Lower lobe of right lung (tissue), 2 donors: ENCODE measurements at places on chromosomes 13 and 19.

DNA sequence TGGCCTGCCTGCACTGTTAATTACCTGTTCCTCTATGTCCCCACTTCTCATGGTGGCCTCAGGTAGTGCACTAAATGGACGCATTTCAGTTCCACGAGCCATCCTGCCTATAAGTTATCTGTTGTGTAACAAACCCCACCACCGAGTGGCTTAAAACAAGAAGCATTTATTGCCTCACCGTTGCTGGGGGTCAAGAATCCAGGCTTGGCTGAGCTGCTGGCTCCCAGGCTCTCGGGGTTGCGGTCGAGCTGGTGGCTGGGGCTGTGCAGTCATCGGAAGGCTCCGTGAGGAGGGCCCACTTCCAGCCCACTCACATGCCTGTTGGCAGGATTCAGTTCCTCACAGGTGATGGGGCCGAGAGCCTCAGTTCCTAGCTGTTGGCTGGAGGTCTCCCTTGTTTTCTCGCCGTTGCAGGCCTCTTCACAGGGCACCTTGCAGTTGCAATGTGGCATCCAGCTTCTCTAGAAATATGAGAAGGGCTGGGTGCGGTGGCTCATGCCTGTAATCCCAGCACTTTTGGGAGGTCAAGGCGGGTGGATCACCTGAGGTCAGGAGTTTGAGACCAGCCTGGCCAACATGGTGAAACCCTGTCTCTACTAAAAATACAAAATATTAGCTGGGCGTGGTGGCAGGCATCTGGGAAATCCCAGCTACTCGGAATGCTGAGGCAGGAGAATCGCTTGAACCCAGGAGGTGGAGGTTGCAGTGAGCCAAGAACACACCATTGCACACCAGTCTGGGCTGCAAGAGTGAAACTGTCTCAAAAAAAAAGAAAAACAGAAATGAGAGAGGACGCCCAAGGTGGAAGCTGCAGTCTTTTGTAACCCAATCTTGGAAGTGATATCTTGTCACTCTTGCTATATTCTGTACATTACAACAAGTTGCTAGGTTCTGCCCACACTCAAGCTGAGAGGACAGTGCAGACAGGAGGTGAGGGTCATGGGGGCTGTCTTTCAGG lies 6.5 kb upstream of the PTOV1 start:
- no peak for DNase-seq

- no peak for DNase-seq
Measured at GRCh38 chr19:1520203-1520780, 3.6 kb upstream of the PLK5 start.

DNA sequence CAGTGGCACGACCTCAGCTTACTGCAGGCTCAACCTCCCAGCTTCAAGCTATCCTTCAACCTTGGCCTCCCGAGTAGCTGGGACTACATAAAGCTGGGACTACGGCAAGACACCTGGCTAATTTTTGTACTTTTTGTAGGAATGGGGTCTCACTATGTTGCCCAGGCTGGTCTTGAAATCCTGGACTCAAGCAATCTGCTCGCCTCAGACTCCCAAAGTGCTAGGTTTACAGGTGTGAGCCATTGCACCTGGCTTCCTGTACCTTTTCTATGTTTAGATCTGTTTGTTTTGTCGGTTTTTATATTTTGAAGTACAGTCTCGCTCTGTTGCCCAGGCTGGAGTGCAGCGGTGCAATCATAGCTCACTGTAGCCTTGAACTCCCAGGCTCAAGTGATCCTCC lies 17.5 kb upstream of the TICAM1 start:
- DNase-seq: no peak

DNA sequence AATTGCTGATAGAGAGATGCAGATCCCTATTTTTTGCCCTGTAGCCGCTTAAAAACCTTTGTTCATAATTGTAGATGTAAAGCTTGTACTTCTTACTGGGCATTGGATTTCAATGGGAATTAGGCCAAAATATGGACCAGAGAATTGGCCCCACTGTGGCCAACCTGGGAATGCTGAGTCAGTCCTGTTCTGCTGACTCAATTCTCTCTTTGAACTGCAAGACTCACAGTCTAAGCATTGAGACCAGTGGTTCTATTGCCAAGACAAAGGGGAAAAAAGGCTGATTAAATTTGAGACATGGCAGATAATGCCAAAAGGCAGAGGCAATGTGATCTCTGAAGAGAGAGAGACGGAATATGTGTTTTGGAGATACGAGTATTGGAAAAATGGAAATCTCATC lies 72.5 kb upstream of the UBL3 start:
- no peak for DNase-seq

DNA sequence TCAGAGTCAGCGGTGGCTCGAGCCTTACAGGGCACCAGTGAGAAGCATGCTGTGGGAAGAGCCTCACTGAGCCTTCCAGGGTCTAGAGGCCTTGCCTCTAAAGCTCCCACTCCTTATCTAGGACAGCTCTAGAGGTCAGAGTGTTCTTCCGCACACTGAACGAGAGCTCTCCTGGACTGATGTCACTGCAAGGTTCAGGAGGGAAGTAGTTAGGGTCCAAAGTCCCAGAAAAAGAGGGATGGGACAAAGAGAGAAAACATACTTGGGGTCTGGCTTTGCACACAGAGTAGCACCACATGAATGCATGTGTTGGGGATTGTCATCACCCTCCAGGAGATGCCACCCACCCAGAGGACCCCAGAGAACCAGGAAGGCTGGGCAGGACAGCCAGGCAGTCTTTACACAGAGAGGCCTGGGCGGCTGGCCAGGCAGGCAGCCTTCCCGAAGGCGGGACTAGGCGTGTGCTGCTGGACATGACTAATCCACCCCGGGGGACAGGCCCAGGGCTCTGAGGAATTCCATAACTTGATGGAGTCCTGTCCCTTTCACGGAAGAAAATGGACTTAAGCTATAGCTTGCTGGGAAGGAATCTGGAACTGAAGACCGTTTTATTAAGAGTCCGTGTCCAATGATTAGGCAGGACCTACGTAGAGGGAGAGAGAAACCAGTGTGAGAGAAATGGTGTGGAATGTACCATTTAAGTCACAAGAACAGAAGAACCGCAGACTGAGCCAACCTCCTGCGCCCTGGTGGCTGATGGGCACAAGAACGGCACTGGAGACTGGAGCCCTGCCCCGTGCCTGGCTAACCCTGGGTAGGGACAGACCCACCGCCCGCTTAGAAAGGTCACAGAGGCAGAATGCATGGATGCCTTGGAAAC lies 16.6 kb upstream of the EPHX3 start:
- peak; percentile 64 for DNase-seq

GRCh38 chr13:101996954-101997353 lies 404.9 kb downstream of the FGF14 start:
- DNase-seq: no peak

DNA sequence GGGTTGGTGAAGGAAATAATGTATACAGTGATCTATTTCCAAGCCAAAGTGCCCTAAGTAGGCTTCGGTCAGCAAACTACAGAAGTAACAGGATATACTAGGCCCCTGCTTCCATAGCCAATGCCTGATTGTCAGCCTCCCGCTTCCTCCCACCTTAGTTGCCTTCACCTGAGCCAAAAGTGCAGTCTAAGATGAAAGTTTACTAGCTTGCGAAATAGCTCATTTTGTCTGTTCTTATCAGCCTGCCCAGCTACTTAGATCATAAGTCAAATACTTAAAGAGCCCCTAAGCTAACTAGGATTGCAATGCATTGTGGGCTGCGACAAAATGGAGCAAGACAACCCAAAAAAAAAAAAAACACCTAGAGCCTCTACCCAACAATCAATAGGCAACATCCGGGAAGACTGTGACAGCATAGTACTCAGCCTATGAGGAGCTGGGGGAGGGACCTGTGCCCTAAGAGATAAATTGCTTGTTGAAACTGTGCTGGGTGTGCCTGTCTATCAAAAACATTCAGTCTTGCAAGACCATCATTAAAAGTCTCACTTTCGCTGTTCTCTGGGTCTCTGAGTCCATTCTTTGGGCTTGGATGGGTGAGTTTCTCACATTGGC lies 454.7 kb upstream of the TSHZ3 start:
- no peak for DNase-seq

- peak; percentile 75 for DNase-seq
Measured at GRCh38 chr19:2602391-2603181, 99.9 kb downstream of the GNG7 start.

DNA sequence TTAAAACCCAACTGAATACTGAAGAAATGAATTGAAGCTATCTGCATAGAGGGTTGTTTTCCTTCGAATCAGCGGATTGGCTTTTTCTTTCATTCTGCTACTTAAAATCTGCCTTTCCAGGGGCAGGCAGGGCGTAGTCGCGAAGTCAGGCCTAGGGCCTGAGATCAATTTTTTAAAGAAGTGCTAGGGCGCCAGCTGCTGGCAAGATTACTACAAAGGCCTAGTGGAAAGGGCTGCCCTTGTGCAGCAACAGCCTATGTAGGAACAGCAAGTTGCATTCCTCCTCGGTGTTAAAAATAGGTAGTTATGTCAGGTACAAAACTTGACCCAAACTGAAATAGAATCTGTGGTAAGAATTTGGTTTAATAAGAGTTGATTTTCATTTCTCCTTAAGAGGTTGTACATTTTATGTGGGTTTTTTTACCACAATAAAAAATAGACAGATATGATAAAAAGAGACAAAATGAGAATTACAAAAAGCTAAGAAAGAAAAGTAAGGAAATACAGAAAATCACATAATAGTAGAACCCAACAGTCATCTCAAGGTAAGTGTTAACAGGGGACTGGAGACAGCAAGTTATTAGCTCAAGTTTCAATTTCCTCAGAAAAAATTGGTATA lies 9.5 kb upstream of the URAD start:
- no peak for DNase-seq

DNA sequence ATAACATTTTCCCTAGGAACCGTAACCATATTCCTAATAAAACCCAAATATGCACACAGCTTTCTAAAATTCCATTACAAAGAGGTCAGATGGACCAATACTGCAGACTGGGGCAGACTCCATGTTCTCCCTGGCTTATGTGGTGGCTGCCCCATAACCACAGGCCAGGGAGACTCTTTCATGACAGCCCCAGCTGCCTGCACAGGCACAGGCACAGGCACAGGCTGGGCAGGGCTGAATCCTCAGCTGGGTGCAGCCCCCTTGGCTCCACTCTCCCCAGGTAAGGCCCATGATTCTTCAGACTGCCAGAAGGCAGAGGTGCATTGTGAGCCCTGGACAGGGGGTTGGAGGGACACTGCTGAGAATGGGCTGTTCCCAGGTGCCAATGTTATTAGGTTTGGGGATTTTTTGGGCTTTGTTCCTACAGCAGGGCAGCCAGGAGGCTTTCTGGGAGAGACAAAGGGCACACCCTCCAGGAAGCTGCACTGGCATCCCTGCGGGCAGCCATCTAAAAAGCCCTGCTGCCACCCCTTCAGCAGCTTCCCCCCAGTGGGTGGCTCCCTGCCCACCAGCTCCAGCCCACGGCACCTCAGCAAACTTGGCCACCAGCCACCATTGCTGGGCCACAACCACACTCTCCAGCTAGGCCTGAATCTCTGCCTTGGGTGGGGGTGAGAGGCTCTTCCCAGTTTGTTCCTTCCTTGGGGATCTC lies 20.0 kb downstream of the DOCK9 start:
- DNase-seq: no peak

DNA sequence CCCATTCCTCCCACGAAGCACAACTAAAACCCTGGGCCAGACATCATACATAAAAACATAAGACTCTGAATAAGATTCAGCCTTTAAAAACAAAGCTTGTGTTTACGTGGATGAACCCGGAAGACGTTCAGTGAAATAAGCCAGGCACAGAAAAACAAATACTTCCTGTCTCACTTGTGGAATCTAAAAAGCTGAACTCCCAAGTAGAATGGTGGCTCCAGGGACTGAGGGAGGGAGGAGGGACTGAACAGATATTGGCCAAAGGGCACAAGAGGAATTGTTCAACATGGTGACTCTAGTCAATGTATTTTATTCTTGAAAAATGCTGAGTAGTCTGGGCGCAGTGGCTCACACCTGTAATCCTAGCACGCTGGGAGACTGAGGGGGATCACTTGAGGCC lies 35.7 kb upstream of the TPM4 start:
- DNase-seq: no peak

- DNase-seq: no peak
Measured at GRCh38 chr19:46429999-46430398, 1.3 kb upstream of the PNMA8C start.

DNA sequence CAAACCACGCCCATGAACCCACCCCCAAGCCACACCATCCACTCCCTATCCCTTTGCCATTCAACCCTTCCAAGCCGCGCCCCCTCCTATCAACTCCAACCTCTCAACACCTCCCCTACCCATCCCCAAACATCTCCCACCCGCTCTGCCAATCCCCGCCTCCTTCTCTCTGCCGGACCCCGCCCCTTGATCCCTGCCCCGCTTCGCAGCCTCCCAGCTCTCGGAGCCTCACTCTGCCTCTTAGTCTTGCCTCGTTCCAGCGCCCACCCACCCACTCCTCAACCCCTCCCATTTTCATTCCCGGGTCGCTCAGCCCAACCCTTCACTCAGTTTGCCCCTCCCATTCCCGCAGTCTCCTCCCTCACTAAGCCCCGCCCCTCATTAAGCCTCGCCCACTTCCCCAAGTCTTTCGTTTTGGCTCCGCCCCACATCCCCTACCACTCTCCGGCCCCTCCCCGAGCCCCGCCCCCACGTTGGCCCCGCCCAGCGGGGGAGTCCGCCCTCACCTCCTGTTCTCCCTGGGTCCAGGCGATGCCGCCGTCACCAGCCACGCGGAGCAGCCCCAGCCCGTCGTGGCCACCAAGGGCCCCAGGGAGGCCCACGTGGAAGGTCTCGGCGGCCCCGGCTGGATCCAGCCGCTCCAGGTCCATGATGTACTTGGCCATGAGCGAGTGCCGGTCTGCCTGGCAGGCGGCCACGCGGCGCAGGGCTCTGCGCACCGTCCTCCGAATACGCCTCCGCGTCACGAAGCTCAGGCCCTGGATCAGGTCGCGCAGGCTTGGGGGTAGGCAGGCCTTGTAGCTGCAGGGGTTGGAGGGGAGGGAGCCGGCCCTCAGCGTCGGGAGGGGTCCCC lies 5.7 kb downstream of the JAK3 start:
- peak; percentile 54 for DNase-seq

DNA sequence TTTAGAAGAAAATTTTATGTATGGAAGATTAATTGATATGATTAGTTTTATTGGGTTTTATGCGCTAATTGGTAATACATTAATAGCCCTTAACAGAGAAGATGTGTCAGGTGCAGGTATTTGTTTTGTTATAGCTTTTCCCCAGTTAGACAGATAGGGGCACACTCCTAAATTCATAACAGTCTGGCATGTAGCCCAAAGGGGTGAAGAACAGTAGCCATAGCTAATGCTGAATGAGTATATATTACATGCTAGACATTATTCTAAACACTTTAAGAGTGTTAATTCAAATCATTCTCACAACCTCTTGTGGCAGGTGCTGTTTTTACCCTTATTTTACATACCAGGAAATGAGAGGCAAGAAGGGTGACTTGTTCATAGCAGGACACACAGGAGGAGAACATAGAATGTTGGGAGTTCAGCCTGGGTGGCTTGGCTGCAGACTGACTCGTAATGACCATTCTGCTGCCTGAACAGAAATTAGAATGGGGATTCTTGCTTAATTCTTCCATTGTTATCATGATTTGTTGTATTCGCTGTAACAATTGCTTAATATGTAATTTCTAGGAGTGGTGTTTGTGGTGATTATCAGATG lies 20.1 kb downstream of the PCCA start:
- DNase-seq: no peak
